ENCODE measurements at places on chromosomes 2 and 18.

- DNase-seq: no peak
Observed at GRCh38 chr2:203889542-203889941, 22.0 kb downstream of the CTLA4 start.

DNA sequence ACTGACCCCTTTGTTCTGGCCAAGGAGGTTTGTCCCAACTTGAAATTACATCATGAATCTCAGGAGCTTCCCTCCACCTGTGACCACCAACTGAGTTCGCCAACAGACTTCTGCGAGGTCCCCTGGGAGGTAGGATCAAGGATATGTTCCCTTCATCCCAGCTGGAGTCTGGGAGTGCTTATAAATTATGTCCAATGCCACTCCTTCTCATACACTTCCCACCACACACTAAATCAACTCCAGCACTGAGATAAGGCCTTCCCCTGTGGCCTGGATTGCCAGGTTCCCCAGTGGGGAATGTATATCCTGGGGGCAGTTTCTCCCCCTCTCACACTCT lies 99.2 kb downstream of the RND3 start:
- DNase-seq: no peak

GRCh38 chr18:54689319-54689718 lies 98.3 kb downstream of the DYNAP start:
- no peak for DNase-seq

DNA sequence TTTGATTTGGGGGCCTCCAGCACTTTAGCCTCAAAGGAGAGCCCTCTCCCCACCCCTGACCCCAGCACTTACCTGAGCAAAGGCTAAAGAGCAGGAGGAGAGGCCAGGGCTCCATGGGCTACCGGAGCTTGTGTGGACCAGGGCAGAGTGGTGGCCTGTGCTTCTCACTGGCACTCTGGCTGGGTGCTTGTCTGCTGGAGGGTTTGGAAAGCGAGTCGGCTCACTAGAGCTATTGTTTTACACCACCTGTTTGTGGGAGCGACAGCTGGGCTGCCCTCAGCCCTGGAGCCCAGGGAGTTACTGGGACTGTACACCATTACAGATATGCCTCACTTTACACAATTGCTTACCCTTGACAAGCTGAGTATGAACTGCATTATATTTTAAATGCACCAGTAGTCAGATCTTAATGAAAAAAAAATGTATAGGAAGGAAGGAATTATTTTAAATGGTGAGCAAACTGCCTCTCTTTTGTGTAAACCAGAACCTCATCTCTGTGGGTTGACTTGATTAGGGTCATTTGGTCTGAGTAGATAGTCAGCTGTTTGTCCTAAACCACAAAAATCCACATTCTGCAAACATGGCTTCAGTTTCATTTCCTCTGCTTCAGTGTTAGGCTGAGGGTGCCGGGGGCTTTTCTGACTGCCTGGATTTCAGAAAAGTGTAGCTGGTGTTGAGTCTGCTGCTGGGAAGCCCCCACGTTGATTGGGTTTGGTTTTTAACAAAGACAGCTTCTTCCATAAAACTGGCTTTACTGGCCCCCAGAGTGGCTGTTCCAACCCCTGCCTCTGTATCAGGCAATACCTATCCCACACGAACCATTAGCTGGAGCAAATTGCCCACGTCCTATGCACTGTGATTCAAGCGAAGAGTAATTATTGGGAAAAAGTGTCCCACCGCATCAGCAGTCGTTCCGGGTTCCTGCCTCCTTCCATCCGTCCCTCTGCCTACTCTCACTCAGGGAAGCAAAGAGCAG lies at the start of gene CHRNA1:
Gene CHRNA1, minus strand, starts transcription at position 193 of the 976 bp plus-strand sequence. Its CDS starts 78 bp downstream, at position 115.
- no peak for DNase-seq

DNA sequence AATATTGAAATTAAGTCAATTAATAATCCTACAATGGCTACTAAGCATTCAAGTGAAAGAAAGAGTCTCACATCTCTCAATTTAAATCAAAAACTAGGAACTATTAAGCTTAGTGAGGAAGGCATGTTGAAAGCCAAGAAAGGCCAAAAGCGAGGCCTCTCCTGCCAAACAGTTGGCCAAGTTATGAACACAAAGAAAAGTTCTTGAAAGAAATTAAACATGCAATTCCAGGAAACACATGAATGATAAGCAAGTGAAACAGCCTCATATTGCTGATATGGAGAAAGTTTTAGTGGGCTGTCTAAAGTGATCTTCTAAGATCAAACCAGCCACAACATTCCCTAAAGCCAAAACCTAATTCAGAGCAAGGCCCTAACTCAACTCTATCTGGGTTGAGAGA lies 11.8 kb downstream of the RDH14 start:
- no peak for DNase-seq

GRCh38 chr18:79617511-79618500 lies 61.8 kb upstream of the CTDP1 start:
- no peak for DNase-seq

GRCh38 chr2:2657121-2657962 lies 326.3 kb upstream of the MYT1L start:
- DNase-seq: no peak

DNA sequence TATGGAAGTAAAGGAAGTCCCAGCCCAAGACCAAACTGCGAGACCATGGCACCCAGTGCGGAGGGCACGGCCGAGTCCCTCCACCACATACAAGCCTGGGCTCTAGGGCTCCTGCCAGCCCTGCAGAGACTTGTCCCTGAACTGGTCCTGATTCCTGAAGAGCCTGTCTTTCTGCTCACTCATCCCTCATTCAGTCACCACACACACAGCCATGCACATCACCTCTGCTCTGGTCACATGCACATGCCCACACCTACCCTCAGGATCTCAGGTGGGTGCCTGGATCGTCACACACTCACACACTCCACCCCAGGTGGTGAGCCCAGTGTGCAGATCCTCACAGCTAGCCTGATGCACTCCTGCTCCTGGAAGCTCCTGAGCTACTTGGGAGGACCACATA lies 71.4 kb upstream of the LAPTM4A start:
- DNase-seq: no peak

All from germinal center (tissue), 1 donor.